ENCODE measurements at places on chromosomes 4 and X.

GRCh38 chr4:26344901-26345564, 24.2 kb downstream of the RBPJ start:
- no peak for DNase-seq

DNA sequence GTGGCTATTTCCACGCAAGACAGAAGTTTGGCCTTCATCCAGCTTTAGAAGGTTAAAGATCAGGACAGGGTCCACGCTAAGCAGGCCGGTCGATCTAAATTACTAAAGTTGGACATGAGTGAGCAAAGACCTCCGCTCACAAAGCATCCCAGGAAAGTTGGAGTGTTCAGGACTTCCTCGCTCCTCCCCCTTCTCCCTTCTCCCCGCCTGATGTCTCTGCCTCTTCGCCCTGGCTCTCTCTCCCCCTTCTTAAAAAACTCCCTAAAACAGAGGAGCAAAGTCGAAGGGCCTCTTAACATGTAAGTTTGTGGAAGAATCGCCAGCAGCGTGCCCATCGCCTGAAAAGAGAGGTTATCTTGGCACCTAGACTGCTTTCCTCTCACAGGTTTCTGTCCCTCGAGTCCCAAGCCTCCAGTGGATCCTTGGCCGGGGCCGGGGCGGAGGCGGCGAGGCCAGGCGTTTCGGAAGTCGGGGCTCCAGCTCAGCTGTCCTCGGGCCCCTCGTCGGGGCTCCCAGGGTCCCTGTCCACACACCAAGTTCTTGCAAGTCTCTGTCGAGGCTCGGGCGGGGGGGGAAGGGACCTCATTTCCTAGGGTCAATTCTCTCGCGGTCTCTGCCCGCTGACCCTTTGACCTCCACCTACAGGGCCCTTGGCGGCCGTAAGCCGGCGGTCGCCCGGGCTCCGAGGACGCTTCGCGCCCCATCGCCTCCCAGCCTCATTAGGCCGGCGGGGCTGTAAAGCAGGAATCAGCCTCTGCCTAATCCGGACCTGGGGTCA, 7.6 kb downstream of the ZIC3 start:
- no peak for DNase-seq

- no peak for DNase-seq
Observed at GRCh38 chr4:82777857-82778525, 20.6 kb downstream of the SCD5 start.

DNA sequence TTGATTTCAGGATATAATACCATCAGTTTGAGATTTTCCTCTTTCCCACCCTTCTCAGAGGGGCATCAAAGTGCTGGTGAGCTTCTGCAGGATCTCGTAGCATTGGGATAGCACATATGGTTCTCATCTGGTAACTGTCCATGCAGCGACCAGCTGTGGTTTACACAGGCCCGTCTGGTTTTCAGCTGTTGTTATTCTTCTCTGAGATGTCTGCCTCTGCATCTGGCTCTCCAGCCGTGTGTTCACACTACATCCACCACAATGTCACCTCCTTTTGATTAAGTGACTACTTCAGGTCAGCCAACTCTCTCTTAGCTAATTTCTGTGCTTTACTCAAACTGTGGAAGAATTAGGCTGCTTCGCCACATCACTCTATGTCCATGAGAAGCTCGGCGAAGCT, 676.7 kb upstream of the TENM3 start:
- DNase-seq = no peak

GRCh38 chrX:17861489-17862011, 452 bp upstream of the RAI2 start:
- DNase-seq = no peak

DNA sequence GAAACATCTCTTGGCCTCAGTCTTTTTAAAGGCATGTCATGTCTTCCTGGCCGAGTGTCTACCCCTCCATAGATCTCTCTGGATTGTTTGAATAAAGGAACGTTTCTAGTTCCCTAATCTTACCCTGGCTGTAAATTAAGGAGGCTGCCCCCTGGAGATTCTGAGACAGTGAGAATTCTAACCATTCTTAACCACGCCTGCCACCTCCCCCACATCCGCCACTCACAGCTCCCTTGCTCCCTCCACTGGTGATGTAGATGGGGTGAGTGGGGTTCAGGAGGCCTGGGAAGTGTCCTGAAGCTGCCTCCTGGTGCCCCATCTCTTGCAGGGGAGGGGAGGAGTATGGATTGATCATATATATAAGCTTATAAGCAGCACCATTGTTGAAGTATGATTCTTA, 48.0 kb upstream of the TRIM2 start:
- DNase-seq = no peak

DNA sequence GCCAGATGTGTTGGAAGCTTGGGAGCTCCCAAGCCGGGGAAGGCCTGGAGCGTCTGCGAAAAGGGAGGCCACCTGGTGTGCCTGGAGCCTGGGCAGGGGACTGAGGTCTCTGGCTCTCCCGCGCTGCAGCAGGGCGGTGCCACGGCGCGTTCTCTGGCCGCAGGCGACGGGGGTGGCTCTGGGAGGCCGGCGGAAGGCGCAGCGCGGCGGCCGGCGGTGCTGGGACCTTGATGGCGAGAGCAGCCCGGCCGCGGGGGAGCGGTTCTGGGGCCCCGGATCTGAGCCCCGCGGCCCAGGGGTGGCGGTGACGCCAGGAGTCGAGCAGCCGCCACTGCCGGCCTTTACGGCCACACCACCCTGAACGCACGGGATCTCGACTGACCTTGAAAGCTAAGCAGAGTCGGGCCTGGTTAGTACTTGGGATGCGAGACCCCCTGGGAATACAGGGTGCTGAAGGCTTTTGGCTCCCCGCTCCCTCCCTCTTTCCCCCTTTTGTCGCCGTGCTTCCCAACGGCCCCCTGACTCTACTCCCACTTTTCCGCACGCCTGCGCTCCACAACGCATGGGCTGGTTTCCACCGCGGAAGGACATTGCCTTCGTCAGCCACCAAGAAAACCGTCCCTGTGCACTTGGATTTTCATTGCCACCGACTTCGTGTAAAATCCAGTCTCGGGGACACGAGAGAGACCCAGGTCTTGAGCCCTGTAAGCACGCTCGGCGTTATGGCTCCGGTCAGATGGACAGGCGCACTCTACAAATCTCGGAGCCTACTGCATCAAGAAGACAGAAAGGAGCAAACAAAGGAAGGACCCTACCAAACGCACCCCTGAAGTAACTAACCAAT, 9.5 kb downstream of the FRG2 start:
- DNase-seq = no peak

DNA sequence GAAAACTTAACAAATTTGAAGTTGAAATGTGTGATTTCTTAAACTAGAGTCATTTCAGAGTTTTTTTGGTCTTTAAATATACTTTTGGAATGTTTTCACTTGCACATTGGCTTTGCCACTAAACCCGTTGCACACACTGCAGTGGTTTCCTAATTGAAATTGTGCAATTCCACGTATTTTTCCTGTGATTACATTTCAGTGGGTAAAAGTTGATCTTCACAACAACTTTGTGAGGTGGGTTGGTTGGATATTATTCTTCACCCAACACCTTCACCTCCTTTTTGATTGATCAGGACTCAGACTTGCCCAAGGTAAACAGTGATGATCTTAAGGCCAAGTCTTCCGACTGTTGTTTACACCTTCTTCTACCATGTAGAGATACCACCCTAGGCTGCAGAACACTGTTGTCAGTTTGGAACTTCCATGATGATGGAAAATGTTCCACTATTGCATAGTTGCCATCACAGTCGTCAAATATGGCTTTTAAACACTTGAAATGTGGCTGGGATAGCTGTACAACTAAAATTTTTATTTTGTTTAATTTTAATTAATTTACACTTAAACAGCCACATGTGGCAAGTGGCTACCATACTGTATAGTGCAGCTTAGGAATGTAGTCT, 13.7 kb downstream of the SEPTIN11 start:
- DNase-seq = no peak

DNA sequence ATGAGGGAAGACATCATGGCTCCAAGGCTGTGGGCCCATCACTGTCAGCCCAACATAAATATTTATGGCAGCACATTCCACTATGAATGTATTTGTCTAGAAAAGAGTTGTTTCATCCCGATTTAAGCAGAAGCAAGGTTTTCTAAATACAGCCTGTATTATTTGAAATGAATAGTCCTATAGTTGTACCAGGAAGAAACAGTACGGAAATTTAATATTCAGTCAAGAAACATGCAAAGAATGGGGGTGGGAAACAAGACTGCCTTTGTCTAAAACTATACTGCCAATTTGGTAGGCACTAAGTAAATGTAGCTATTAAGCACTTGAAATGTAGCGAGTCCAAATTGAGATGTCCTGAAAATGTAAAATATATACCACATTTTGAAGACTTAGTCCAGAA, 69.1 kb downstream of the MOSPD2 start:
- no peak for DNase-seq

DNA sequence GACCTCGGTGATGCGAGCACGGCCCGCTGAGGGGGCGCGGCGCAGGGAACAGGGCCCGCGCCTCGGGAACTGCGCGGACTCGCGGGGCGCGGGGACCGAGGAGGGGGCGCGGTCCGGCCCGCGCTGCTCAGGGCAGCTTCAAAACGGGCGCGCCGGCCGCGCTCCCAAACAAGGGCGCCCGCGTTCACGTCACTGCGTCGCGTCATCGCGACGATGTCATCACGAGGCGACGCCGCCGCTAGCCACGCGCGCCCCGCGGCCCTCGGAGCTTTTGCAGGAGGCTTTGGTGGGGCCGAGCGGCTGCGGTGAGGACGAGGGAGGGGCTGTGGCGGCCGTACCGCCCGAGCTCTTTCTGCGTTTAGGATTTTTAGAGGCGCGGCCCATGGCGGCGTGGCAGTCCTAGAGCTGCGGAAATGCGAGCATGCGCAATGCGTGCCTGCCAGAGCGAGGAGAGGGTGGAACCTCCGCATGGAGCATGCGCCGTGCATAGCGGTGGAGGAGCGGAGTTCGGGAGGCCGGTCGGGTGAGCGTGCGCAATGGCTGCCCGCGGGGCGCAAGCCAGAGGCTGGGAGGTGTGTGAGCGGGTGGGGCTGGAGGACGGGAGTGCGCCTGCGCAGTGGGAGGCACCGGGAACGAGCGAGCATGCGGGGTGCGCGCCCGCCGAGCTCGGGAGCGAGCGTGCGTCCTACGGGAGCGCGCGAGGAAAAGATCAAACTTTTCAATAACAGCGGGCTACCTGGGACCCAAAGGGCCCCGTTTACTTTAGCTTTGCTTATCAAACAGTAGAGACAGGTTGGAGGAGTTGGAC, at the start of gene PPP2R3B:
TSS of gene PPP2R3B (minus strand) at position 140 of the 808 bp plus-strand sequence. CDS start 216 bp downstream, outside the sequence.
- DNase-seq = peak; percentile 99

DNA sequence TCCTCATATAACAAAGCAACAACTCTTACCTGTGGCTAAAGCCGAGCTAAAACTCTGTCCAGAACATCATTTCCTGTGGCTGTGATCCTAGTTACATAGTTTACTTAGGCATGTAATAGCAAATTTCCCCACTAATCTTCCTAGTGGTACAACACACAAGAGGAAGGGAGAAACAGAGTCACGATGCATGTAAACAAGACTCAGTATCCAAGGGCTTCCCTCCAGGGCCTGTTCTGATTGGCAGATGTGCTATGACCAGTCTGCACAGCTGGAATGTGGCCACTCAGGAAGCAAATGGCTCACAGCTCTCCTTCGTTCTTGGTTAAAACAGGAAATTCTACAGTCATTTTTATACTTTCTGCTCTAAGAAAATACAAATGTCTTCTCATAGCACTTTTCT, 49.2 kb upstream of the PRSS48 start:
- no peak for DNase-seq

DNA sequence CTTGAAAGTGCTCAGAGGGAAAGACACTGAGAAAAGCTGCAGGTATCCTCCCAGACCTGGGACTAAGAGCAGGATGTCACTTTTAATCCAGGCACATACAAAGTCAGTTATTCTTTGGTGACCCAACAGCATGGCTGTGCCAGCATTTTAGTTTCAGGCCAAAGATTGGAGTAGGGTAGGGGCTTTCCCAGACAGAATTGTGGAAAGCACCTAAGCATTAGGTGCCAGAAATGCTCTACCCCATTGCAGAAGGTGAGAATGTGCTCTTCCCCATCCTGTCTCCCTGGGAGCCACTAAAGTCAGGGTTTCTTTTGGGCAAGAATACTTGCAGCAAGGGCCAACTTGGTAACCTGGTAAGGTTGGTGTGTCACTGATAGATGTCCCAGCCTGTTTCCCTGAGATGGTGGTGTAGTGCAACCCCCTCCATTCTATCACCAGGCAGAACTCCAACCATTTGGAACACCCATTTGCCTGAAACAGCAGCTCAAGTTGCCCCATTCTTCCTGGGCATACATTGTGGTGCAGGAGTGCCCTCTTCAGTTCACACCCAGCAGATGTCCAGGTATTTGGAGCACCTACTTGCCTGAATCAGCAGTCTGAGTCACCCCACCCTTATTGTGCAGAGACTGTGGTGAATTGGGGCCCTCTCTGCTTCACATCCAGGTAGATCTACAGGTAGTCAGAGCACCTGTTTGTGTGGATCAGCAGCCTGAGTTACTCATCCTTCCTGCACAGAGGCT, 183.5 kb downstream of the ZC4H2 start:
- DNase-seq = no peak

- DNase-seq = no peak
Observed at GRCh38 chrX:7330971-7331746, 183.2 kb upstream of the PUDP start.

DNA sequence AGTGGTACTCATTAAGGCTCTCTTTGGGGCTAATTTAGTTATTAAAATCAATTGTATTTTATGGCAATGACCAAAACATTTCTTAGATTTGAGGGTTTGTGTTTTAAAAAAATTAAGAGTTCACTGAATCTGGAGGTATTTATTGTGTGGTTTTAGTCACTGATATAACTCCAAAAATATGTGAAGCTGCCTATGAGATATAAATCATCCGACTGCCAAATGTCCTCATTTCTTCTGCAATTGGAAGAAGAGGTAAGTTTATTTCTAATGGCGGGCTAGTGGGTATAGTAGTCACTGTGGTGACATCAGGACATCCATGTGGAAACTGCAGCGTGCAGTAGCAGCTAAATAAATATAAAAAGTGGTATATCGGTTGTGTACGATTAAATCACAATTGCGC, 205.5 kb downstream of the MID1 start:
- DNase-seq = no peak

GRCh38 chrX:122301491-122301890, 882.6 kb upstream of the GRIA3 start:
- DNase-seq = no peak

GRCh38 chrX:96027407-96027806, 657.2 kb upstream of the DIAPH2 start:
- DNase-seq = no peak
